ENCODE measurements at places on chromosomes 2 and 18. TPM values are rescaled to one million over a fixed set of nuclear protein-coding genes. Genes with fewer than 3 reads are reported as not detected.

- no peak for DNase-seq
Measured at GRCh38 chr18:36374262-36374661, 76.7 kb downstream of the FHOD3 start.

GRCh38 chr18:37578886-37579513 lies 13.4 kb upstream of the CELF4 start:
- DNase-seq: peak; percentile 18

DNA sequence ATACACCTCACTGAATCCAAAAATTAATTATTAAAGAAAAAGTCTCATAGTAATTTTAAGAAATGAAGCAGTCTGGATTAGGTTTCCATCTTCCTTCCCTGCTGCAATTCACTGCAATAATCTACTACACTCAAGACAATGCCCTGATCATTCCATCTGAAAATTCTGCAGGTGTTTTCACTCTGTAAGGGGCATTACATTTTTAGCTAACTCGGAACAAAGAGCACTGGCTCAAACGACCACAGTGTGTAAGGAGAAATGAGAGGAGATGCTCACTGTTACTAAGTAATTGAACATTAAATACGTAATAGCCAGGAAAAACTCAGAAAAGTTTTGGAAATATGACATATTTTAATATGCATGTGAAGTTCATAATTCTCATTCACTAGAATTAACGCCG lies 1.3 kb downstream of the B4GALT6 start:
- no peak for DNase-seq

- DNase-seq: no peak
Measured at GRCh38 chr2:59077981-59078531, 836.9 kb upstream of the FANCL start.

DNA sequence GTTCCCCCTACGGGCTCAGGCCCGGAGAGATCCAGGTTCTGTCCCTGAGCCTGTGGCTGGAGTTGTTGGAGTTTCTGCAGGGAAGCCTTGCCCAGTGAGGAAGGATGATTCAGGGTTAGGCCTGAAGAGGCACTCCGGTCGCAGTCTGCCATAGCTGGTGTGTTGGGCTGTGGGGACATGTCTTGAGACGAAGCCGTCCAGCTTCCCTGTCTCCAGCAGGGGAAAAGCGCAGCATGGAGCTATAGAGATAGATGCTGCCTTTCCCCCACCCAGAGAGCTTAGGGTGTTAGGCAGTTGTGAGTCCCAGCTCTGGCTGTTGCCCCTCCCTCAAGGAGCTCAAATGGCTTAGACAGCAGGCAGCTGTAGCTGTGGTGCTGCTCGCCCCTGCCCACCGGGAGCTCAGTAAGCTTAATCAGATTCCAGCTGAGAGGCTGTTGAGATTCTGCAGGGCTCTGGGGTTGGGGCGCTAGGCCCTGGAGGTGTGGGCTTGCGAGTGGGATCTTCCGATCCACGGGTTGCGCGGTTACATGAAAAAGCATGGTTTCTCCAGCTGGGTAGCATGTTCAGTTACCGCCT lies 103.9 kb downstream of the PMAIP1 start:
- DNase-seq: no peak

DNA sequence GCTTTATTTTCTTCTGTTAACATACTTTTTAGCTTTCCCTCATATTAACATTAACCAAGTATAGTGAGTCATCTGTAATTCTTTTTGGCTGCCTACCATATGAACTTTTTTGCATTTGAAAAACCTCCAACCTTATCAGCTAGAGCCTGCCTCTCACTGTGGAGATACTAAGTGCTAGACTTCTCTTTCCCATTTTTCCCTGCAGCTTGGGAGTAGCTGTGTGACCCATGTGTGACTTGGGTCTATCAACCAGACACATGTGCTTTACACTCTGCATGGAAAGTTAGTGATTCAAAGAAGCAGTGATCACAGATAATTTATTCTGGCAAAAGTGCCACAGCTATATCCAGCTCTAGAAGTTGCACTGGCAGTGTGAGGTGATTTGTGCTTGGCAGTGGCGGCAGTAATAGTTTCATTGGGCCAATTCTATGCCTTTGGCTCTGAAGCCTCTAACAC lies 36.3 kb downstream of the PREPL start:
- peak; percentile 54 for DNase-seq

The UGT1A6 gene
- total RNA-seq: 0.05 TPM

GRCh38 chr2:85215081-85215447 lies 81.9 kb downstream of the TCF7L1 start:
- no peak for DNase-seq
